ENCODE measurements at places on chromosomes 6 and 20. TPM values are rescaled to one million over a fixed set of nuclear protein-coding genes. Genes with fewer than 3 reads are reported as not detected.

ANGPT4 gene
- not detected for total RNA-seq

ANKEF1 gene
- 7.1 TPM for total RNA-seq

- no peak for DNase-seq
Measured at GRCh38 chr6:159373670-159374069, 204.5 kb downstream of the FNDC1 start.

DNA sequence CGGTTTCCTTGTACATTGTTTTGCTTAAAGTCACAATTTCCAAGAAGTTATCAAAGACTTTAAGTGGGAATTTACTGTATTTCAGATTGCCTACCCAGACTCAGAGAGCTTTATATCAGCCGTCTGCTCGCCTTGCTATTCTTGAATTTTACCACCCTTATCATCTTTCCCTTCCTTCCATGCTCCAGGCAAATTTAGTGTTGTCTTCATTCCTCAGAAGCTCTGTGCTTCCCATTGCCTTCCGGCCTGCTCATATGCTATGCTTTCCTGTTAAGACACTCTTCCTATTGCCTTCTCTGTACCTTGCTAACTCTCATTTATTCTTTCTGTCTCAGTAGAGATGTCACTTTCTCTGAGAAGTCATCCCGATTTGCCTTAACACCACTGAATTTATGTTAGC, 52.1 kb downstream of the CD2AP start:
- DNase-seq: no peak

All from Caki2 (cell line).